ENCODE measurements at places on chromosomes 5 and 9. TPM values are rescaled to one million over a fixed set of nuclear protein-coding genes. Genes with fewer than 3 reads are reported as not detected.

DNA sequence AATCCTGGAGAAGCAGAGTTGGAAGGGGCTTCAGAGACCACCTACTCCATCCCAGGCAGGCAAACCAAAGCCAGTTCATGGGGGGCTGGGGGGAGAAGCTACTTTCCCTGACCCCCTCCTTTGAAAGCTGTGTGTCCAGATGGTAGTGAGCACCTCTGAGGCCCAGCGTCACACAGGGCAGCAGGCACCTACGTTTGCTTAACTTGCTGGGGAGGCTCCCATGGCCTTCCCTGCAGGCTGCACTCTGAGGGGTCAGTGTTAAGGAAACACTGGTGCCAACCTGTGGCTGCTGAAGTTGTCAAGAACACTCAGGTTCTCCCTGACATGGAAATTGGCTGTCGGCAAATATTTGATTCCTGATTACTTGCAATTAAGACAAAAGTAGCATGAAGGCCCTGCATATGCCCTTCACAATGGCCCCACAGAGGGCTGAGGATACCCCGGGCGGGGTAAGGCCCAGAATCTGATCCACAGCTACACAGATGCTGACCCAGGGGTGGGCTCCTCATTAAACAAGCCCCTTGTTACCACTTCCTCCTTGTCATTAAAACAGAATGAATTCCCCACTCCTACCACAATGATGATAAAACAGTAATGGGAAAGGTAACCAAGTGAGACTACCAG is 208.5 kb downstream of the FSTL4 start:
- DNase-seq: no peak

MCCC2 gene
- total RNA-seq: 36.2 TPM

MEF2C gene
- 0.03 TPM for total RNA-seq

AMBP gene
- not detected for total RNA-seq

FOXI1 gene
- not detected for total RNA-seq

GRCh38 chr5:80920333-80920732 is 39.8 kb upstream of the RASGRF2 start:
- no peak for DNase-seq

IL5 gene
- 3.3 TPM for total RNA-seq

- no peak for DNase-seq
Observed at GRCh38 chr5:13660072-13660471, 284.4 kb downstream of the DNAH5 start.

GRCh38 chr9:10232352-10232930 is 380.4 kb downstream of the PTPRD start:
- no peak for DNase-seq

Measured in activated CD4-positive, alpha-beta memory T cell treated with anti-CD3 and anti-CD28 coated beads, Interleukin-2, amount 10 ng/mL, durations not matched to agents 7 days and 5 days (primary cell).